ENCODE measurements at places on chromosomes 5 and 9. TPM values are rescaled to one million over a fixed set of nuclear protein-coding genes. Genes with fewer than 3 reads are reported as not detected.

DNA sequence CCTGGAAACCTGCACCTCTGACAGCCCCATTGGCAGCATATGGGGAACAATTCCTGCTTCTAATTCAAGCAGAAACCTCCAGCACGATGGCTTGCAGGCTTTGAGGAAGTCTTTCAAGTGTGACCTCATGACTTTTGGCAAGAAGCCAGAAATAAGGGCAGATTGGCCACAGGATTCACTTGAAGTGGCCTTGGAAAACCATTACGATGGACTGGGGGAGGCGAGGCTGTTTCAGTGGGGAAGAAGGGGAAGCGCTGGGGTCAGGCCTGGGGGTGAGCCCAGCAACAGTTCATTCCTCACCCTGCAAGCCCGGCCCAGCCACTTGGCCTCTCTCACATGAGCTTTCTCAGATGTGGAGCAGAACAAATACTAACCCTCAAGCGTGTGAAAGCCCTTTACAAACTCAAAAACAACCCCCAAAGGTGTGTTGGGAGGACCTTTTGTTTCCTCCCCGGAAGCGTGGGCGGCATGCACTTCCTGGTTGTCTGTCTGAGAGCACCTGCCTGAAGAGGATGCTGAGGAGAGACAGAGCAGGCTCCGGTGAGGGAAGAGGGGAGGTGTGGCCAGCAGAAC is 26.9 kb upstream of the EEIG1 start:
- H3K4me3 ChIP-seq = no peak overlapping the region
- peaks cover 35% of the 10 kb centered on the region for H3K4me1 ChIP-seq
- DNase-seq = peak; percentile 64
- H3K36me3 ChIP-seq = no peaks in the 10 kb centered on the region
- H3K27ac ChIP-seq = peak overlapping the region; percentile 40
- no peaks in the 10 kb centered on the region for H3K27me3 ChIP-seq

GRCh38 chr5:111997711-111998110 is 240.7 kb upstream of the NREP start:
- H3K36me3 ChIP-seq = no peaks in the 10 kb centered on the region
- no peak for DNase-seq
- H3K27ac ChIP-seq = no peak overlapping the region
- H3K4me3 ChIP-seq = no peak overlapping the region

DNA sequence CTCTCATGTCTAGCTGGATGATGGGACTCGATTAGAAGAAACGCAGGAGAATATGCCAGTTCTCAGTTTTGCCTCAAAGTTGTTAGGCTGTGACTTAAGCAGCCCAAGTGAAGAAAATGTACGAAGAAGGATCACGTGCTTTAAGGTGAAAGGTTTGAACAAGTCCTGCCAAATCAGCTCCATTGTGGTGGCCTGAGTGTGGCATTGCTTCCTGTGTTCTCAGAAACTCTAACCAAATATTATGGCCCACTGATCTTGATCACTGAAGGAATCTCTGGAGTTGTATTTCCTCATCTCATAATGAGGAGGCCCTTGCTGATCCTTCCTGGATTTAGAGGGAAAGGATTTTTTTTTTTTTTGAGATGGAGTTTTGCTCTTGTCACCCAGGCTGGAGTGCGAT is 44.0 kb downstream of the OTULIN start:
- no peak for DNase-seq
- no peak overlapping the region for H3K27ac ChIP-seq
- no peak overlapping the region for H3K4me3 ChIP-seq

GRCh38 chr9:1939926-1940368 is 75.2 kb upstream of the SMARCA2 start:
- H3K36me3 ChIP-seq = no peaks in the 10 kb centered on the region
- peak; percentile 30 for DNase-seq
- H3K4me3 ChIP-seq = no peak overlapping the region

- H3K27ac ChIP-seq = no peak overlapping the region
- peaks cover 4% of the 10 kb centered on the region for H3K27me3 ChIP-seq
- H3K4me3 ChIP-seq = no peak overlapping the region
- H3K4me1 ChIP-seq = no peaks in the 10 kb centered on the region
- no peaks in the 10 kb centered on the region for H3K36me3 ChIP-seq
Observed at GRCh38 chr5:136901-137300, 44.9 kb downstream of the PLEKHG4B start.

Gene QRFP
- not detected for total RNA-seq

Gene SPATA6L
- total RNA-seq = 16.3 TPM

All from lower lobe of right lung (tissue), 2 donors.